Hepatic stellate cell (primary cell): ENCODE measurements at places on chromosomes 5 and 9.
A peak's percentile ranks its signal among the peaks of the same experiment; 100 is the strongest.

DNA sequence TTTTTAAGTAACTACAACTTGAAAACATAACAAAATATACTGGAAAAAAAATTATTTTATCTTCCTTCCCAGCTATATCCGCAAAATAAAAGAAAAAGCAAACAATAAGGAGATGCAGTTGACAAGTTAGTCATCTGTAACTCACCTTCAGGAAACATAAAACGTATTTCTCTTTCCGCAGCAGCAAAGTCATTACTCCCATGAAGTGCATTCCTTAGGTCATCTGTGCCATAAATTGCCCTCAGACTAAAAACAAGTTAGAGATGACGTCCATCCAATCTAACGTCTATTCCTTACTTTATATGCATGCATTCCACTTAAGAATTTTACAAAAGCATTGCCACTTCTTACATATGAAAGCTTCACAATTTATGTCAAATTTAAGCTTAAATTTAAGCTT lies 10.9 kb downstream of the NME5 start:
- DNase-seq = no peak

DNA sequence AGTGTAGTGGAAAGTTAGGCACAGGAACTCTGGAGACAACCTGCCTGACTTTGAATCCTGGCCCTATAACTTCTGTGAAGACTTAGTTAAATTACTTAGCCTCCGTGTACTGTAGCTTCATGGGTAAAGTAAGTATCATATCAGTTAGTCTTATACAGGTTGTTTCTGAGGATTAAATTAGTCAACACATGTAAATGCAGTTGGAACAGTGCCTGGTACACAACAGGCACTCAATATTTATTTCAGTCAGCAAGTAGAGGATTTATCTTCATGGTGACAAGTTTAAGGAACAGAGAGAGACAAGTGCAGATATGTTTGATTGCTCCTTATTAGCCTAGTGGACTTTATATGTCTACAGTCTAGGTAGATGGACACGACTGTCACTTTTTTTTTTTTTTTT lies 2.7 kb downstream of the TSLP start:
- no peak for DNase-seq

- DNase-seq = peak; percentile 47
Observed at GRCh38 chr5:163571744-163572143, 66.3 kb downstream of the MAT2B start.

GRCh38 chr9:131020388-131020787 lies 11.4 kb downstream of the LAMC3 start:
- DNase-seq = peak; percentile 84

- no peak for DNase-seq
Observed at GRCh38 chr5:34059977-34060376, 17.0 kb upstream of the C1QTNF3 start.

- peak; percentile 88 for DNase-seq
Observed at GRCh38 chr9:120394058-120394669, 185.8 kb downstream of the CDK5RAP2 start.

DNA sequence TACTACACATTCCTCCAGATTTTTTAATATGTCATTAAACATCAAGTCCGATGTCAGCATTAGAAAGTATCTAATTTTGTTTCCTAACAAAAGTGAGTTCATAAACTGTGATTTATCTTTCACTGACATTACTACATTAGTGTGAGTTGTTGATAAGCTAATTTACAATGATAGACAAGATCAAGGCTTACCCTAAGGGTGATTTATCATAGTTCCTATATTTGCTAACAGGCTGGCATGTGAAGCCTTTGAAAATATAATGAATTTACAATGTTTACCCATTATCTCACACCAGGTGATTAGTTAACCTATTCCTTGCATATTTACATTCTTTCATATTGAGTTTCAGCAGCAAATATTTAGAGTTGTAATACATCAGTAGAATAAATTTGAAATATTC lies 1096.9 kb upstream of the NUDT12 start:
- no peak for DNase-seq

DNA sequence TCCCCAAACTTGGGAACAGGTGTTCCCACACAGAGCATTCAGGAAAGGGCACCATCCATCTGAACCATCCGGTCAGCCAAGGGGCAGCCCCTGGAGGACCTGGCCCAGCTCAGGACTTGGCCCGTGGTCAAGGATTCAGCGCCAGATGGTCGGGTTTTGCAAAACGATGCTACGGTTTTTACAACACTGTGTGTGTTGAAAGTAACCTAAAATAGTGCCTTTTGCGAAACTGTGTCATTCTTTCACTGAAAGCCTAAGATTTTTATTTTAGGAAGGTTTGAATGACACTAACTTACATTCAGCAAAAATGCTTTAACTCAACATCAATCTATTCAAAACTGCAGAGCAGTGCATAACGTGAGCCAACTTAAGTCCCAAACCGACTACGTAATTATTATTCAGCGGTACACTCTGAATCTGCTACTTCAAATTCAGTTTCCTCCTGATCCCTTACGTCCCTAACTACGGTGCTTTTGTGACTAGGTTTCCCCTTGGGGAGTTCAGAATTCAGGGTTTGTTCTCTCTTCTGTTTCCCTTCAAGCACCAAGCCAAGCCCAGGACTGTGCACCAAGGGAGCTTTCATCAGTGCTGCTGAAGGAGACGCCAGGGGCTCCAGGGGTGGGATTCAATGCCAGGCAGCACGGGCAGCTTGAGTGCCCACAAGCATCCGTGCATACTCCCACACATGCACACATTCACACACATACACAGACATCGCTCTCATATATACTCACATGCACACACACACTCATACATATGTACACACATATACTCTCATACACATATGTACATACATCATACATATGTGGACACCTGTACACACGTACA lies 25.8 kb downstream of the LPCAT1 start:
- DNase-seq = no peak

GRCh38 chr9:136899196-136899595 lies 12.9 kb downstream of the TRAF2 start:
- no peak for DNase-seq

DNA sequence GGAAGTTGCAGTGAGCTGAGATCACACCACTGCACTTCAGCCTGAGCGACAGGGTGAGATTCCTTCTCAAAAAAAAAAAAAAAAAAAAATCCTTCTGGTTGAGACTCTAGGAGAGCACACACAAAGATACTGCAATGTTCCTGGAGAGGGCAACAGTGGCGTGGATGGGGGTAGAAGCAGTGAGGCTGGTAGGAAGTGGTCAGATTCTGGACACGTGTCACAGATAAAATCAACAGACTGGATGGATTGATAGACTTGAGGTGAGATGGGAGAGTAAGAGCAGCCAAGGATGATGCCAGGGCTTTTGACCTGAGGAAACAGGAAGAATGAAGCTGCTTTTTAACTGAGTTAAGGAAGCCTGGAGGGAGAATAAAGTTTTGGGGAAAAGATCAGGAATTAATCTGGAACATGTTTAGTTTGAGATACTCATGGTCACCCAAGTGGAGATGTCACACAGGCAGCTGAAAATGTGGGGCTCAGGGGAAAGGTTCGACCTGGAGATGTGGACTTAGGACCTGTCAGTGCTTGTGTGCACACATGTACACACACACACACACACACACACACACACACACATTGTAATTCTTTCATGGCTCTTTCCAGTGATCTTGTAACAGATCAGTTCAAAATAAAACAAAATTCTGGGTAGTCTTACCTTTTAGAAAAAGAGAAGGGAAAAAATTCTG lies 88.1 kb downstream of the FANCC start:
- no peak for DNase-seq

DNA sequence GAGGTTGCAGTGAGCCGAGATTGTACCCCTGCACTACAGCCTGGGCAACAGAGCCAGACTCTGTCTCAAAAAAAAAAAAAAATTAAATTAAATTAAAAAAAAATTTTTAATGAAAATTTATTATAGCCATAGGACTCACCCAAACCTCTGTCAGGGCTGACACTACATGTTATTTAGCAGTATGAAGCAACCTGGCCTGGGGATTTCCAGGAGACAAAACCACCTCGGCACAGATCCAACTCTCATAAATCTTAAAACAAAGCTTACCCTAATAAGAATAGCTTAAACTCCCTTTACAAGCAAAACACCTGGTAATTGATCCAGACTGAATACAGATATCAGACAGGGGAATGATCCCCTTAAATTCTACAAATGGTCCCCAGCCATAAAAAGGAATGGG lies 38.4 kb downstream of the PPP1R2B start:
- no peak for DNase-seq

DNA sequence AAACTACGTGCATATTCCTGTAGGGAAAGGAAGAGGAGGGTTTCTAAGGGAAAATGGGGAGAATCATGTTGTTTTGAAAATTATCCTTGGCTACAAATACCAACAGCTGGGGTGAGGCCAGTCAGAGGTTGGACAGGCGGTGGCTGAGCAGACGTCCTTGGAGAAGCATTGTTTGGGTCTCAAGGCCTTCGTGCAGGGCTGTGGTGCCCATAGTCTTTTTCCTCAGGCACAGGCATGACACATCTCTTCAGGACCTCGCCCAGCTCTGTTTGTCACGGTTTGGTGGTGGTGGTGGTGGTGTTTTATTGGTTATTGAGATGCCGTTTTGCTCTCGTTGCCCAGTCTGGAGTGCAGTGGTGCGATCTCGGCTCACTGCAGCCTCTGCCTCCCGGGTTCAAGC lies 27.8 kb upstream of the EGFL7 start:
- DNase-seq = no peak

GRCh38 chr9:88721495-88722279 lies 186.7 kb downstream of the NXNL2 start:
- DNase-seq = no peak

DNA sequence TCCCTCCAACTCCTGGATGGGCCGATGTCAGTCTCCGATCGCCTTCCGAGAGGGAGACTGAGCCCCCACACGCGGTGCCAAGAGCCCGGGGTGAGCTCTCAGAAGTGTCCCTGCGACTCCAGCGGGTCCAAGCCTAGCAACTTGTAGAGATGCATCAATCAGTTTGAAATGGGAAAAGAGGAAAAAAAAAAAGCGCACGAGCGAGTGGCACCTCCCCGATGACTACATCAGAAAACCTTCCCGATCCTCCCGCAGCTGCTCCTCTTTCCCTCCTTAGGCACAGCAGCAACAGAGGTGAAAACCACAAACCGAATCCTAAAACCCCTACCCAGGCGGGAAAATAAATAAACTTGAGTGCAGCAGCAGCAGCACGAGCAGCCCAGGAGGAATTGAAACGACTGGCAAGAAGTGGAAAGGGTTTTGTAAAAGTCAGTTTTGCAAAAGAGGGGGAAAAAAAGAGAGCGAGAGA lies 1.0 kb upstream of the EFNA5 start:
- DNase-seq = peak; percentile 67

- no peak for DNase-seq
Observed at GRCh38 chr5:17213938-17214337, 3.5 kb upstream of the BASP1 start.

GRCh38 chr9:133351908-133352634 lies 4.1 kb downstream of the RPL7A start:
- DNase-seq = peak; percentile 72

- DNase-seq = no peak
Observed at GRCh38 chr9:115411993-115412452, 294.1 kb upstream of the TNC start.

- DNase-seq = no peak
Observed at GRCh38 chr5:107522456-107522855, 148.3 kb downstream of the EFNA5 start.

DNA sequence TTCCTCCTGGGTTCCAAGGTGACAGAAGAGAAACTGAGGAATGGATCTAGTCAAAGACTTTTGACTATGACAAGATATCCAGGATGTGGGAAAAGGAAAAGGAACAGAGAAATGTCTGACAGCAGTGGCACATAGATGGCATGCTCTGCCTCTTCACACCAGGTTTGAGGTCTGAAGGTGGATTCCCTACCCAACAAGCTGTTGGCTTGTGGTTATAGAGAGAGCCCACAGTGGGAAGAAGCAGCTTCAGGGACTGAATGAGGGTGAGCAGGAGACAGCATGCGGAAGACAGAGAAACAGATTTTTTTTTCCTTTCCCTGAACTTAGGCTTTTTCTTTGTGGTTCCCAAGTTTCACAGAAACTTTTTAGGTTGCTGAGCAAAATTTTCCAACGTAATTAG lies 20.6 kb downstream of the IFNW1 start:
- no peak for DNase-seq

GRCh38 chr5:2103940-2104339 lies 221.2 kb upstream of the IRX4 start:
- no peak for DNase-seq

DNA sequence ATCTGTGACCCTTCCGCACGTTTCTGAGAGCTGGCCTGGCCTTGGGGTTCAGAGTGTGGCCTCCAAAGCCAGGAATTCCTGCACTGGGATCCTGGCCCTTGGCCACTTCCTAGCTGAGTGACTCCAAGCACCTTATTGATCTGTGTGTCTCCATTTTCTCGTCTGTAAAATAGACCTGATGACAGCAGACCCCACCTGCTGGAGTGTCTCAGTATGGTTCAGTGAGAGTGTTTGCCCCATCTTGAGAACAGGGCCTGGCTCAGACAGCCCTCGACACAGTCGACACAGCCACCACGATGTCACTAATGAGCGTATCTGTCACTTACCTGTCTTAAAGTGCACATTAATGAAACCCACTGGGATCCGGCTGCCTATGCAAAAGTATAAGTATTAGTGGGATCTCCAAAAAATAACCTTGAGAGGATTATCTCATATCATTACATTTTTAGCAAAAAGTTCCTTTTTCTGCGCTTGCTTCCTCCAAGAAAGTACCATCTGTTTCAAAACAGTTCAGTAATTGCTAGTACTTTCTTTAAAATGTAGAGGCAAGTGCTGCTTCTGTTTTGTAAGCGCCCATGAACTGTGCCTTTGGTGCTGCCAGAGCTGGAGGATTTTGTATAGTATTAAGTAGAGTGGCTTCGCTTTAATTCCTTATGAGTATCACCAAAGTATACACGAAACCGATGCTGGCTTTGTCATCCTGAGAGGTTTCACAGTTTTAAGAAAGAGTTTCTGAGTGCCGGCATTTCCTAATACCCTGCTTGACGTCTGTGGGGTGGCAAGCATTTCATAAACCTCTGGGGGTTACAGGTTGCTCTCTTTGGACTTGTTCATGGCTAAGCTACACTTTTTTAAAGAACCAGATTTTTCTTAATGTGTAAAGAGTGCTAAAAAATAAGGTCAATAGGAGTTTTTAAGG lies 31.7 kb downstream of the UBE2QL1 start:
- DNase-seq = no peak

GRCh38 chr5:43000111-43000840 lies 39.8 kb downstream of the ANXA2R start:
- no peak for DNase-seq

DNA sequence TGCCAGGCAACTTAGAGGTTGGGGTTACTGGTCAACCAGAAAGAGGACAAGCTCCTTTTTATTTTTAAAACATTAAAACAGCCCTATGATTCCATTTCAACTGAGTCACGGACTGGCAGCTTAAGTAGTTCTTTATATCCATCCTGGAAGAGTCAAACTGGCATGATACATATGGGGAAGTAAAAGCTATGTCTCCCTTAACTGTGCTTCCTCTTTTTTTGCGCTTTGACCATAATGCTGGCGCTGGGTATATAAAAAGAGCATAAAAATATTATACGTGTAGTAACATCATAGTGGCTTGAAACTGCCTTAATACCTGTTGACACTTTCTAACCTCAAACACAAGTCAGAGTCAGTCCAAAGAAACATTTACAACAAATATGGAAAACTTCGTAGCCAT lies 274.4 kb downstream of the CSNK1G3 start:
- DNase-seq = no peak

- DNase-seq = no peak
Observed at GRCh38 chr5:101561018-101561417, 657.9 kb upstream of the ST8SIA4 start.

GRCh38 chr5:130282049-130282448 lies 377.8 kb downstream of the CHSY3 start:
- DNase-seq = no peak
